ENCODE measurements at places on chromosomes 7 and 10.

GRCh38 chr7:12152196-12152918, 58.7 kb upstream of the TMEM106B start:
- no peak for DNase-seq

- no peak for DNase-seq
These were observed 81.0 kb downstream of the CELF2 start for GRCh38 chr10:11098666-11099065.

GRCh38 chr10:123797813-123798212, 93.8 kb downstream of the CPXM2 start:
- no peak for DNase-seq

- DNase-seq, result no peak
These were observed 93.5 kb downstream of the WDR11 start for GRCh38 chr10:120944586-120945125.

- no peak for DNase-seq
These were observed 128.6 kb upstream of the SLC26A5 start for GRCh38 chr7:103574576-103574975.

GRCh38 chr10:95350830-95351228, 60.0 kb upstream of the PDLIM1 start:
- DNase-seq, result no peak

GRCh38 chr7:28102797-28103196, 77.8 kb downstream of the JAZF1 start:
- no peak for DNase-seq

DNA sequence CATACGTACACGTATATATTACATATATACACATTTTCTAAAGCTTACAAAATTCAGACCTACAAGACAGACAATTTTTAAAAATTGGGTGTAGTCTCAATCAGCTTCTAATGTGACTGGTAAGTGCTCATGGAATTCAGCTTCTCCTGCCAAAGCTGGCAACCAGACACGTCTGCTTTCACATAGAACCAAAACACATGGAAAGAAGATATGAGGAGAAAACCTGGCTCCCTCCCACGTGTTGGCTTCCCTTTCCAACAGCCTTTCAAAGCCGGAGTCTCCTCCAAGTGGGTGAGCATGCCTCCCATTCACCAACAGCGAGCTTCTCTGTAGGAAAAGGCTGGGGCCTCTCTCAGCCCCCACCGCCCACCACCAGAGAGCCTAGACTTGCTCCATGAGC, 33.4 kb downstream of the CDCA7L start:
- DNase-seq, result no peak
